ENCODE measurements at places on chromosomes 4 and X. TPM values are rescaled to one million over a fixed set of nuclear protein-coding genes. Genes with fewer than 3 reads are reported as not detected.

Gene SSX4B
- not detected for total RNA-seq

Gene GAGE12J
- total RNA-seq = not detected

Gene KLHL2
- 53.4 TPM for total RNA-seq

Gene SLITRK2
- 7.5 TPM for total RNA-seq

Gene SCD5
- 4.5 TPM for total RNA-seq

Gene PDZD4
- total RNA-seq = 12.7 TPM

Gene GPRASP1
- 16.0 TPM for total RNA-seq
